ENCODE measurements at places on chromosomes 12 and 14.

DNA sequence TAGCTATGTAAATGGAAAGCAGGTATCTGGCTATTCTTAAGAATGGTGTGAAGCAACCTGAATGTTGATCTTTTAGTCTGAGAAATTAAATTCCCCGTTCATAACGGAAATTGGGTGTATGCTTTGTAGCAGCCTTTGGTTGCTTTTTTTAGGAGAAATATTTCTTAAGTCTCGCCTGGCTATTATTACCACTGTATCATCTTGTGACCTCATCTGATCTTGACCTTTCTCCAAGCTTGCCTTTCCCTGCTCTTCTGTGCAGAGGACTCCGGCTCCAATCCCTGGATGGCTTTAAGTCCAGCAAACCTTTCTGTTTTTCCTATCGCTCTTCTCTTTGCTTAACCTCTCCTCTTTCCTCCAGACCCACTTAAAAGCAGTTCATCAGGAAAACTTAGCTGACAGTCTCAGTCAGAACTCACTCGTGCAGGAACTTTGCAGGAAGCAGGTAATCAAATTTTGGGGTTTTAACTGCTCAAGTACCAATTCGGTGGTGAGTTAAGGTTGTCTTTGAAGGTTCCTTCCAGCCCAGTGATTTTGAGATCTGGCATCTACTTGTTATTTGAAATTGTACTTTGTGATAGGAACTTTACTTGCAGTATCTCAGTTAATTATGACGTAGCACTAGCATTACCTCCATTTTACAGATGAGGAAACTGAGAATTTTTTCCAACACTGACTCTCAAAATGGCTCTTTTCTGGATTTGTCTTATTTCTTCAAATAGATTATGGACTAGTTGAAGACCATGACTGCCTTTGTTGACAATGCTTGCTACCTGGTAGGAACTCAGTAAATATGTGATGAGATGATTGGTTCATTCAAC, 14.1 kb downstream of the PPFIBP1 start:
- no peak for DNase-seq

DNA sequence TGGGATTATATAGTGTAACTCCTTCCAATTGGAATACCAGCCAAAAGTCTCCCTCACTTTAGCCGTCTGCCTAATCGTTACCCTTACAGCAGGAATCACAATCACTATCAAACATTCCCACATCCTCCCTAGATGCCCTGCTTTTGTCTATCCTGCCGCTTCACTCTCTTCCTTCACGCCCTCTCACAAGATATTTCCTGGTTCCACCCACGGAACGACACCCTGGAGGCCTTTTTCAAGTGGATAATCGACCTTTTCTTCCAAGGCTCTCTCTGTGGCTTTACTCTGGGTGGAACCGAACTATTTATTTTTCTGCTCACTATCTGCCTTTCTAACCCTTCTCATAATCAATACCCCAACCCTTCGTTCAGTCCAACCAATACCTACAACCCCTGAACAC, 58.9 kb downstream of the MOK start:
- DNase-seq, result no peak

DNA sequence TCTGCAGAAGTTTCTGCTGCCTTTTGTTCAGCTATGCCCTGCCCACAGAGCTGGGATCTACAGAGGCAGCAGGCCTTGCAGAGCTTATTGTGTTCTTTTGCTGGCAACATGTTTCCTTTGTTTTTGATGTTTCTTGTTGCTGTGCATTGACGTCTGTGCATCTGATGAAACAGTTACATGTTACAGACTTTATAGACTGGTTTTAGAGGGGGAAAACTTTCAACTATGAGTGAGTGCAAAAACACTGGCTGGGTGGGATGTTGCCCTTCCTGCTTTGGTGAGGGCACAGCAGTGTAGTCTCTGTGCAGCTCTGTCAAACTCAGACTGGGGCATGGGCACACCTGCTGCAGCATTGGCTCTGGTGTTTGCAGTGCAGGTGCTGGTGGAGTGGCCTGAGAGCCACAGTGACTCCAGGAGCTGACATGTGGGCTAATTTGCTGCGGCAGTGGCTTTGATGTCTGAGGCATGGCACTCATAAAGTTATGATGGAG, 26.9 kb downstream of the CLEC6A start:
- no peak for DNase-seq

GRCh38 chr14:30330445-30330844, 228.5 kb upstream of the G2E3 start:
- DNase-seq, result no peak

DNA sequence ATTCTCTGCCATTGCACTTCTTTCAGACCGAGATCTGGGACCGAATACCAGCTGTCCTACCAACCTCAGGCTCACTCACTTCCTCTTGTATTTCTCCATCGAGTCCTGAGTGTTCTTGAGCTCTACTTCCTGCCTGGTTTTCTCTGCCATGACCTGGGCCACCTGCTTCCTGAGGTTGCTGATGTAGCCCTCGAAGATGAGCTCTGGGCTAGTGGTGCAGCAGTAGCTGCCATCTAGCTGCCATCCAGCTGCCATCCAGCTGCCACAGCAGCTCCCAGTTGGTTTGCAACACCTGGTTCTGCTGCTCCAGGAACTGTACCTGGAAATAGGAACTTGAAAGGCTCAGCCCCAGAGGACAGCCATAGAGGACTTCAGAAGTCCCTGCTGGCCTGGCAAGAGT, 15.0 kb upstream of the KRT73 start:
- no peak for DNase-seq

DNA sequence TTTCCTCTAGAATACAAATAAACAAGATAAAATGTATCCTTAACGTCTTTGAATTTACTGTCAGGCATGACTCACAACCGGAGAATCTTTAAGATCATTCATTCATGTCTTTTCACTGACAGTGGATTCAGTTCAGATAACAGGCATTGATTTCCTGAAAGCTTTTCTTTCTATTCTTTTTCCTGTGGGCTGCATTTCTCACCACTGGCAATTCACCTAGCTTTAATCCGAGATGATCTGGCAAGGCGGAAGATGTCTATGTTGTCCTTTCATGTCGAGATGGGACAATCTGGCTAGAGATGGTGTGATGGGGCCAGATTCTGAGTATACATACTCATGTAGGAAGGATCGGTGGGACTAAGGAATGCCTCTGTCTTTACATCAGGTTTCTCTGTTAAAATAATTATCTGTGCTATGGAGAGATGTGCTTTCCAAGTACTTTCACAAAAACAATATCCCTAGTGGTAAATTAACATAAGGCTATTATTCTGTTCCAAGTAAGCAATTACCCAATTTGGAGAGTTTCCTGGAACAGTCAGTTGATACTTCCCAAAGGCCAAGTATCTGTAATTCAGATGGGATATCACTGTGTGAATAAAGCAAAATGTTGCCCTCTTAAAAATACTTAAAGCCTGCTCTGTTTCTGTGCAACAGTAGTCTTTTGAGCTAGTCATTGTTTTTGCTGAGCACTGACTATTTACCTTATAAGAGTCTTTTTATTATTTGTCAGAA, 17.8 kb downstream of the ACSS3 start:
- no peak for DNase-seq
